ENCODE measurements at places on chromosomes 12 and 14.

DNA sequence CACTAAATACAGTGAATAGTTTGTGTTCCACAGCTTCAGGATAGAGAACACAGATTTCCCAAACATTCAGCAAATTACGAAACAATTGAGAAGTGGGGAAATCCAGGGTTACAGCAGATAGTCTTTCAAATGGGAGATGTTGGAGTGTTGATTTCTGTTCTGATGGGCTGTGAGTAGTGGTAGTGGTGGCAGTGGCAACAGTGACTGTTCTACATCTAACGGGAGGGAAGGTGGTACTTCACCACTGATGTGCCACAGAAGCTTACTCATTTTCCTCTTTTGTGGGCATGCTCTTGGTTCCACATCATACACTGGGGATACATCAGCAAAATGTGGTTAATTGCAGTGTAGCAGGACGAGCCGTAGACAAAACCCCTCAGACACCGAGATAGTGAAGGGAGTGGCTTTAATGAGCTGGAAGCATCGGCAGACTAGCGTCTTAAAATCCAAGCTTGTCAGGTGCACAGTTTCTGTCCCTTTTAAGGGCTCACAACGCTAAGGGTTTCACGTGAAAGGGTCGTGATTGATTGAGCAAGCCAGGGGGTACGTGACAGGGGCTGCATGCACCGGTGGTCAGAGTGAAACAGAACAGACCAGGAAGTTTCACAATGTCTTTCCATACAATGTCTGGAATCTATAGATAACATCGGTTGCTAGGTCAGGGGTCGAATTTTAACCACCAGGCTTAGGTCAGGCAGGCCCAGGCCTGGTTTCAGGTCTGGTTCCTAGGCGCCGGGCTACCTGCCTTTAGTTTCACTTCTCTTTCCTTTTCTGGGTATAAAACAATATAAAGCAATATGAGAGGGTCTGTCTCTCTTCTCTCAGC is 330.6 kb upstream of the FBXO33 start:
- no peak for DNase-seq

DNA sequence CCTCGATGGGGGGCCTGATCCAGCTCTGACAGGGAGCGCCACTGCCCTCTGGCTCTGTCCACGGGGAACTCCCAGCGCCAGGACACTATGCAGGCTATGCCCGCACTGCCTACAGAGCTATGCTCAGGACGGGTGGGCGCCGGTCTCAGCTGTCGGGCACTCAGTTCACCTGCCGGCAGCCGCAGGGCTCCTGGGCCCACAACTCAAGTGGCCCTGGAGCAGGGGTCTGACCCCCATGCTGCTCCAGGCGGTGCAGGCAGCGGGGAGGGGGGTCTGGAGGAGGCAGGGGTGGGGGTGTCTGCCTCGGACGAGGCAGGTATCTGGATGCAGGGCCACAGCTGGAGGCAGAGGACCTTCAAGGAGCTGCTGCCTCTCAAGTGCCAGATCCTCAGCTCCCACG is 28.5 kb upstream of the NUDT14 start:
- DNase-seq: no peak

DNA sequence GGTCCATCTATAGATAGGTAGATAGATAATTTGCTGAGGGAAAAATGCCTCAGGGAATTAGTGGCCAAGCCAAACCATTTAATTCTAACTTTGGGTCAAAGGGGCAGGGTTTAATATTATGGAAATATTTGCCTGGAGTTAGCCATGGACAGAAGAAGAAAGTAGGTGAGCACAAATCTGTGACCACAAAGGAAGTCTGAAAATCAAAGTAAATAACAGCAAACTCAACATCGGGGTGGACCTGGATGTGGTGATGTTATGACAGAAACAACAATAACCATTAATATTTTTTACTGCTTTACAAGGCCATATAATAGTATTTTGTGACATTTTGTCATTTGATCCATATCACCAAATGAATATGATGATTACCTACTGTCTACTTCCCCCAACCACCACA is 578.0 kb upstream of the MGAT4C start:
- no peak for DNase-seq

DNA sequence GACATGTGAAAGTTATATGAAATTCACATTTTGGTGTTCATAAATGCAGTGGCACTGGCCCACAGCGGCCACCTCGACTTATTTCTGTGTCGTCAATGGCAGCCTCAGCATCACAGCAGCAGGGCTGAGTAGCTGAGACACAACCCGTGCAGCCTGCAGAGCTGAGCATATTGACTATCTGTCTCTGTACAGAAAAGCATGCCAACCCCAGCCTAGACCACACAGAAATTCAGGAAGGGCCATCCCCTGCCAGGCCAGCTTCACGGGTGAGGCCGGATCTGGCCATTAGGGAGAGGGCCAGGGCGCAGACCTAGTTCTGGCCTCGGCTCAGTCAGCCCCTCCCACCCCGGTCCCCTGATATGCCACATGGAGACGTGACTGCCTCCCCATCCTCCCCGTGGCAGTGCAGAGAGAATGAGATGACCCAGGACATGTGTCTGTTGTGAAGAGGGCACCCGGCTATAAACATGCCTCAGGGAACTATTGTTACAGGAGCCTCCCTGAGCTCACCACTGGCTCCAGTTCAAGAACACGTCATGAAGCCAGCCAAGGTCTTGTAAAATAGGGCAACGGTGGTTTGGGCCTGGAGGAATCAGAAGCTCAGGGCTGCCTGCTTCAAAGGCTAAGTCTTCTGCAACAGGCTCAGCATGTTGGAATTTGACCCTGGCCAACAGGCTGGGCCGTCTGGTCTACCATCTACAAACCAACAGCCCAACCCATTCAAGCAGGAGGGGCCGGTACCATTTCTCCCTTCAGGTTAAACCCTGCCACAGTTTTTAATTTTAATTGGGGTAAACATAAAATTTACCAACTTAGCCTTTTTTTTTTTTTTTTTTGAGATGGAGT is 25.5 kb downstream of the SCARB1 start:
- DNase-seq: peak; percentile 88

- no peak for DNase-seq
Observed at GRCh38 chr12:102144221-102144620, 24.2 kb downstream of the PARPBP start.

DNA sequence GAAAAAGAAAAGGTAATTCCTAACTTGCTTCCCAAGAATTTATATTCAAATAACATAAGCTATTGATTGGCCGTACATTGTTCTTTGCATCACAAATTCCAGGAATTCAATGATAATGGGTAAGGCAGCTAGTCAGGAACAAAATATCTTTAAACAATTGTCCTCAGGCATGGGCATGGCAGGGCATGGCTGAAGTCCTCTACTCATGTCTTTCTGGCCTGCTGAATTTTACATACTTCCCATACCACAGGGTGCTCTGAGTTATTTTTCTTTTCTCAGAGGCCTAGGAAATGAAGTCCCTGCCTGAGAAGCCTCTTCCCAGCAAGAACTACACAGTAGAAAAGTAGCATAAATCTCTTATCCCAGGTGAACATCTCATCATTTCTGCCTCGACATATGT is 15.1 kb upstream of the DRAM1 start:
- no peak for DNase-seq

DNA sequence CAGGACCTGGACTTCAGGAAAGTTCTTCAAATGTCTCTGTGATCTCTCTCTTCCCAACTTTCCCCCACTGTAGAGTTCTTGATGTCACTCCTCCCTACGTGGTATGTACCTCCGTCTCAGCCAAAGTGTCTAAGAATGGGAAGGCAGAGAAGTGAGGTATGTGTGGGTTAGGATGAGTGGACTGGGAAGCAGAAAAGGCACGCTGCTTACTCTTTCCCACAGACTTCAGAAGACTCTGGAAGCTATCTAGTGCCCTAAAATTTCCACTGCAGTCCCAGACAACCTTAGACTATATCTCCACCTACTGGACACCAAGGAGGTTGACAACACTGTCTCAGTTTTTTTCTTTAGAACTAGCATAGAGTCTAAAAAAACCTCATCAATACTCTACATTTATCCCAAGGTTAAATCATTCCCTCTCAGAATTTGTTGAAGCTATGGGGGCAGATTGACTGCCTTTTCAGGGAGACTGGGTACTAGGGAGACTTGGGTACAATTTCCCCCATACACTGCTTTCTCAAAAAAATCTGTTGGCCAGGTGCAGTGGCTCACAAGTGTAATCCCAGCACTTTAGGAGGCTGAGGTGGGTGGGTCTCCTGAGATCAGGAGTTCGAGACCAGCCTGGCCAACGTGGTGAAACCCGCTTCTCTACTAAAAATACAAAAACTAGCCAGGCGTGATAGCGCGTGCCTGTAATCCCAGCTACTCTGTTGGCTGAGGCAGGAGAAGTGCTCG is 20.6 kb upstream of the ITGA5 start:
- no peak for DNase-seq

GRCh38 chr14:36346052-36346451 is 25.6 kb upstream of the MBIP start:
- DNase-seq: no peak

DNA sequence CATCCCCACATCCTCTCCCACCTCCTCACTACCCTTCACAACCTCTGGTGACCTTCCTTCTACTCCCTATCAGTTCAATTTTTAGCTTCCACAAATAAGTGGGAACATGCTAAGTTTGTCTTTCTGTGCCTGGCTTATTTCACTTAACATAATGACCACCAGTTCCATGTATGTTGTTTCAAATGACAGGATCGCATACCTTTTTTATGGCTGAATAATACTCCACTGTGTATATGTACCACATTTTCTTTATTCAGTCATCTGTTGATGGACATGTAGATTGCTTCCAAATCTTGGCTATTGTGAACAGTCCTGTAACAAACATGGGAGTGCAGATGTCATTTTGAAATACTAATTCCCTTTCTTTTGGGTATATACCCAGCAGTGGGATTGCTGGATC is 98.7 kb downstream of the TRMT5 start:
- DNase-seq: no peak

DNA sequence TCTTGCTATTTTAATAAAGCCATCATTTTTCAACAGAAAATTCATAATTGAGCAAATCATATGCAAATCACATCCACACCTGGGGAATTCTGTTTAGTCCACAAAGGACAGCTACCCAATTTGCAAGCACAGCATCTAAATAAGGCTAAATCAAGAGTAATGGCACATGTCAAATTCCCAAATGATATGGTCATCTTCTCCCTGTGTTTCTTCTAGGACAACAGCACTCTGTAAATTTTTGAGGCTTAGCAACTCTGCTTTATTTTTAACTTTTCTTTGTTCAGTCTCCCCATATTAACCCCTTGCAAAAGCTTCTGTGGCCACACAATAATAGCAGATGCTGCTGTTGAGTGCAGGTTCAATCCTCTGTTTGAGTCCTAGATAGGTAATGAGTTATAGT is 155.6 kb upstream of the DAAM1 start:
- DNase-seq: no peak

DNA sequence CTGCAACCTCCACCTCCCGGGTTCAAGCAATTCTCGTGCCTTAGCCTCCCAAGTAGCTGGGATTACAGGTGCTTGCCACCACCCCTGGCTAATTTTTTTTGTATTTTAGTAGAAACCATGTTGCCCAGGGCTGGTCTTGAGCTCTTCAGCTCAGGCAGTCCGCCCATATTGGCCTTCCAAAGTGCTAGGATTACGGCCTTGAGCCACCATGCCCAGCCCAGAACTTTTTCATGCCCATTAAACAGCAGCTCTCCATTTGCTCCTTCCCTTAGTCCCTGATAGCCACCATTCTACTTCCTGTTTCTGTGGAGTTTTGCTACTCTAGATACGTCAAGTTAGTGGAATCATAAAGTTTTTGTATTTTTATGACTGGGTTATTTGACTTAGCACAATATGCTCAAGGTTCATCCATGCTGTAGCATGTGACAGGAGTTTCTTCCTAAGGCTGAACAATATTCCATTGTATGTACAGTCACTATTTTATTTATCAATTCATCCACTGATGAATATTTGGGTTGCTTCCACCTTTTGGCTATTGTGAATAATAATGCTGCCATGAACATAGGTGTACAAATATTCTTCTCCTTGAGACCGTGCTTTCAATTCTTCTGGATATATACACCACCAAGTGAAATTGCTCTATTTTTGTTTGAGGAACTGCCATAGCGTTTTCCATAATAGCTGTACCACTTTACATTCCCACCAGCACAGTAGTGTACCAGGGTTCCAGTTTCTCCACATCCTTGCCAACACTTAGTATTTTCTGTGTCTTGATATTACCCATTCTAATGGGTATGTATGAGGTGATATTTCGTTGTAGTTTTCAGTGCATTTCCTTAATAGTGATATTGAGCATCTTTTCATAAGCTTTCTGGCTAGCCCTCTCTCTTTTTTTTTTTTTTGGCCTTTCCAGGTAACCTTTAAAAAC is 15.0 kb downstream of the ATF1 start:
- DNase-seq: no peak

DNA sequence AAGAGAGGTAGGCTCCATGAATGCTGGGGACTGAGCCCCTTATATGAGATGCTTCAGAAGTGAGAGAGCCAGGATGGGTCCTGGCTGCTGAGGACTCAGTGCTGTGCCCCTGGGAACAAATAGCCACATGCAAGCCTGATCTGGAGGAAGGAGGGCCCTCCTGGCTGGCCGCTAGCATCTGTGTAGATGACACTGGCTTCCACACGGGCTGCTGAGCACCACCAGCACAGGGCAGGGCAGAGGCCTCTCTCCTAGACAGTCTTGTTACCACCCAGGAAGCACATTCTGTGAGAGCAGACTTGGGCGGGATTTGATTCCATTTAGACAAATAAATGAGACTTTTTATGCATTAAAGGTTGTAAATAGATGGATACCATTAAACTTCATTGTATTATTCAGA is 48.0 kb downstream of the ZNF664 start:
- no peak for DNase-seq

DNA sequence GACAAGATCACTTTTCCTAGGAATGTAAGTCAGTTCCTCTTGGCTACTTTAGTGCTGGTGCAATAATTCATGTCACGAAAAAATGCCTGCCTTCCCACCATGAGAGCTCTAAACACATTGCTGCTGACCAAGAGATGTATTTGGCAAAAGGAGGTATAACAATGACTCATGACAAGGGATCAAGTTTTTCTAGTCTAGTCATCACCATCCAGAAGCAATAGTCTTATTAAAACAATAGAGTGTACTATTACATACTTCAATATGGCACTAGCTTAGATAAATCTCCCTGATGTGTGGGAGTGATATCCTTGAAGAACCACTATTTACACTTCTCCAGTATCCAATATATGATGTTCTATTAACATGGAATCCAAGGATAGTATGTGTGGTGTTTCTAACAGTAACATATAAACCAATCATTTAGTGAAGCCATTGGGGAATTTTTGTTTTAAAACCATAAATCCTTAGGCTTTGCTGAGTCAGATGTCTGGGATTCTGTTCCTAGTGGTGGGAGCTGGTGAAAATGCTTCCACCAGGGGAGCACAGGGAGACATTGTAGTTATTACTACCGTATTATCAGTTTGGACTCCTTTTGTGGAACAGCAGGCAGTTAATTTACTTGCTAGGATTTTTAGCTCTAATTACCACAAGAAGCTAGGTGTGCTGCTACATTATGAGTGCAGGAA is 1387.5 kb downstream of the LRFN5 start:
- DNase-seq: no peak

- no peak for DNase-seq
Observed at GRCh38 chr14:55593698-55594097, 13.7 kb downstream of the KTN1 start.

GRCh38 chr14:89108608-89109007 is 284.2 kb downstream of the TTC8 start:
- DNase-seq: no peak
